ENCODE measurements at places on chromosomes 12 and 14. TPM values are rescaled to one million over a fixed set of nuclear protein-coding genes. Genes with fewer than 3 reads are reported as not detected.

GRCh38 chr14:54629635-54630360, 62.9 kb downstream of the SAMD4A start:
- no peak for DNase-seq

- no peak for DNase-seq
Measured at GRCh38 chr14:103867523-103867953, 20.2 kb upstream of the PPP1R13B start.

GRCh38 chr14:99570544-99571302, 33.3 kb downstream of the CCDC85C start:
- DNase-seq = no peak

DNA sequence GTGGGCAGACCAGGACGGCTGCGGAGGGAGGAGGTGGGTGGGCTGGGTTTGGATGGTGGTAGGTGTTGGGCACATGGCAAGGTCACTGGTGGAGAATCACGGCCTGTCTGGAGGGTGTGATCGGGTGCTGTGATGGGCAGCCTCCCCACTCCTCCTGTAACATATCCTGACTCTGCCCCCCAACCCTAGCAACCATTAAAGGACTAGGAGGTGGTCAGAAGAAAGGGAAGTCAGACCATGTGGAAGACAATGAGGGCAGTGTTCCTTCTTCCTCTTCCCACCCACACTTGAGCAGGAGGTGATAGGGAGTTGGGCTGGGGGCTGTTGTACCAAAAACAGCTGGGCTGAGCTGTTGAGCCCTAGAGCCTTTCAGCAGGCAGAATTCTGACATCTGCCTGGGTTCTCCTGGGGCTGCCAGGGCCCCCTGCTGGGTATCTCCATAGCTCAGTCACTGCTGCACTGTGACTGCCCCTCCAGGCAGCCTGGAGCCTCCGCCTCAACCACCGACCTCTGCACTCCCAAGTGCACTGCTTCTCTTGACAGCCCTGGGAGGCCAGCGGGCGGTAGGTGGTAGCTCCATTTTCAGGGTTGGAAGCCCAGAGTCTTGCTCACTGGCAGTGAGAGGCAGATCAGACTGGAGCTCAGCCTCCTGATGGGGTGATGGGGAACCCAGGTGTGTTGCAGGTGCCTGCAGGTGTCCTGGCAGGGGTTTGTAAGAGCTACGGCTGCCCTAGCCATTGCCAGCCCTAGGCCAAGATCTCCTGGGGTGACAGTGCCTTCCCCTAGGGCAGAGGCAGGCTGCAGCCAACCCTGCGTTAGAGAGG, 15.4 kb downstream of the VASH1 start:
- no peak for DNase-seq

DNA sequence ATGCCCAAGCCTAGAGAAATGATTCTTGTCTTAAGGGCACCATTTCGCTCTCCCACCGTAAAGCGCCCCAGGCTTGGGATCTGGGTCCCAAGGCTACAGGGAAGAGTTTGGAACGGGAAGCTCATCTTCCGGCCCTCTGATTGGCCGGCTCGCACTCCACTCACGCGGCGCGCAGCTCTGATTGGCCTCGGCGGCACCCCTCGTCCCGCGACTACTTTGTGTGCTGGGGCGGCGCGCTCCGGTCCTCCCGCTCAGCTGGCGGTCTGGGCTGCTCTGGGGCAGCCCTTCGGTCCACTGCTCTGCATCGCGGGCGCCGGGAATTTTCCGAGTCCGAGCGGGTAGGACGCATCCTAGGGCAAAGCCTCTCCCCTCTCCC, 886 bp upstream of the FUT8 start:
- peak; percentile 81 for DNase-seq

GRCh38 chr14:48788771-48789170, 797.4 kb downstream of the RPS29 start:
- no peak for DNase-seq

GRCh38 chr14:91354979-91355685, 62.5 kb downstream of the CCDC88C start:
- DNase-seq = peak; percentile 64

GRCh38 chr14:104603711-104604401, 716 bp downstream of the TMEM179 start:
- DNase-seq = no peak

Gene CLEC1B
- not detected for total RNA-seq

Gene LMO3
- total RNA-seq = not detected

Gene OR11H7
- not detected for total RNA-seq

Gene CLEC7A
- not detected for total RNA-seq

Gene CCDC198
- total RNA-seq = not detected
